ENCODE measurements at places on chromosomes 7 and 10.

DNA sequence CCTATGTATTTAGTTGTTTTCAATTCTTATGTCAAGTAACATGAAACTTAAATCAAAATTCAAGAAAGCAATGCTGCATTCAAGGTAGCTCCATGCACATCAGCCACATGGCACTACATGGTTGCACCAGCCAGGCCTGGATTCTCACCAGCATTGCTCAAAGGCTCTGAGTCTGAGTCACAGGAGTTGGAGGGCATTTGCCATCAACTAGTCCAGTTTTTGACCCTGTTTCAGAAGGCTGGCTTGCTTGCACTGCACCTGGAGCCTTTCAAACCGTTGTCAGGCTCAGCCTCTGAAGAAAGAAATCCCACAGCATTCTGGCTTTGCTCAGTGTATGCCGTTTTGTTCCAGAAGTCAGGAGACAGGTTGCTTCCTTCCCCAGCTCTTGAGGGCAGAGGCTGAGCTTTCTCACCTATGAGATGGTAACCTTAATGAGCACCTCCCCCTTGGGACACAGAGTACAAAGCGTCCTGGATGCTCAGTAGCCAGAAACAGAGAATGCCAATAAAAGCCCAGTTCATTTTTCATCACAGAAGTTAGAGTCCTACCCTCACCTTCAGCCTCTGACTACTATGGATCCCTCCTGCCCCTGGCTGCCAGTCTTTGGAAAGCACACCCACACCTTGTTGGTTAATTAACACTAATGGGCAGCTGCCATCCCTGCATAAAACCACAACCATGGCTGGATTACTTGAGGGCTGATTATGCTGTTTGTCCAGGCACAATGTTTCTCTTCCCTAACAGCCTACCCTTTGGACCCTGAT lies 288.4 kb upstream of the LRRTM3 start:
- DNase-seq: peak; percentile 2

DNA sequence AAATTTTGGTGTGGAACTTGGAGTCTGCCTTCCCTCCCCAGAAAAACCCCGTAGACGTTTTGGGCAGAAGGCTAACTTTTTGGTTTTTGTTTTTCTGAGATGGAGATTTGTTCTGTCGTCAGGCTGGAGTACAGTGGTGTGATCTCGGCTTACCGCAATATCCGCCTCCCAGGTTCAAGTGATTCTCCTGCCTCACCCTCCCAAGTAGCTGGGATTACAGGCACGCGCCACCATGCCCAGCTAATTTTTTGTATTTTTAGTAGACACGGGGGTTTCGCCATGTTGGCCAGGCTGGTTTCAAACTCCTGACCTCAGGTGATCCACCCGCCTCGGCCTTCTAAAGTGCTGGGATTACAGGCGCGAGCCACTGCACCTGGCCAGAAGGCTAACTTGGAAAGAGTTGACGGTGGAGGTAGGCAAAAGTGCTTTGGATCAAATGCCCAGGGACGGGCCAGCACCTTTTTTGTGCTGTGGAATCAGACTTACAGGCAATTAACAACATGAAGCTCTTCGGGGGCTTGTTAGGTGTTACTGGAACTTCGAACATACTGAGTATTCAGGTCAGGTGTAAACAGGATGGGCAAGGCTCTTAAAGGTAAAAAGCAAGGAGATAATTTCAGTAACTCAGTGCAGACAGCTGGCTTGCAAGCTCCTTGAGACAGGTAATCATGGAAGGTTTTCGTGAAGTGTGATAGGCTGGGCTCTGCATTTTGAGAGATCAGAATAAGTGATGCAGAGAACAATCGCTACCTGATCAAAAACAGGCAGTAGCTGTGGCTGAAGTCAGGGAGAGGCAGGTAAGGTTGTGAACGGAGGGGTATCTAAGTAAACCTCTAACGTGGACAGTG lies 1.8 kb downstream of the PPP1R35 start:
- no peak for DNase-seq

DNA sequence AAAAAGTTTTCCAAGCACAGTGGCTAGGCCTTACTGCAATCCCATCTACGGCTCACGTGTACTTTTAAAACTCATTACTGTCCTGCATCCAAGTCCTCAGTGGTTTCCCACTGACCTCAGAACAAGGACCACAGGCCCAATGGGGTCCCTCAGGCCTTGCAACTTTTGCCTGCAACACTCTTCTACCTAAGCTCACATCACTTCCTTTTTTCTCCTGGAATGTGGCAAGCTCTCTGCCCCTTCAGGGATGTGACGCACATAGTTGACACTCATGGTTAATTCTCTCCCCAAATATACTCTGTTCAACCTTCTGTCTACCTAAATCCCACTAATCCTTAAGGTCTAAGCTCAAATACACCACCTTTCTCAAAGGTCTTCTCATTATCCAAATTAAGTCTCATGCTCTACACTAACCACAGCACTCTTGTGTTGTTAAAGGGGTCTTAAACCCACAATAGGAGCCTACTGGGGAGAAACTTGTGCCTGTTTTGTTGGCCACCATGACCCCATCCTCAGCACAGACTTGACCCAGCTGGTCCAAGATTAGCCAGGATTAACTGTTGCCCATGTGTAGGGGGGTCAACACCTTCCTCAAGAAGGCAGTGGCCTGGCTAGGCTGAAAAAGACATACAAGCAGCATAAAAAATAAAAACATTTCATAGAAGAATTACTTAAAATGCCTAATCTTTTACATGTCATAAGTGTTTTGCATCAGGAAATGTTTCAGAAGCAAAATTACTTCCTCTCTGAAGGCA lies 15.2 kb downstream of the HNRNPF start:
- DNase-seq: no peak

GRCh38 chr7:158865462-158865922 lies 9.1 kb downstream of the DYNC2I1 start:
- no peak for DNase-seq

- no peak for DNase-seq
These were observed 67.0 kb upstream of the PCGF5 start for GRCh38 chr10:91153508-91153907.

GRCh38 chr10:124614003-124614659 lies 130.0 kb downstream of the FAM53B start:
- DNase-seq: no peak

GRCh38 chr10:109126541-109126940 lies 796.8 kb downstream of the XPNPEP1 start:
- no peak for DNase-seq

- DNase-seq: no peak
These were observed 80.8 kb upstream of the PRSS1 start for GRCh38 chr7:142668495-142668894.

DNA sequence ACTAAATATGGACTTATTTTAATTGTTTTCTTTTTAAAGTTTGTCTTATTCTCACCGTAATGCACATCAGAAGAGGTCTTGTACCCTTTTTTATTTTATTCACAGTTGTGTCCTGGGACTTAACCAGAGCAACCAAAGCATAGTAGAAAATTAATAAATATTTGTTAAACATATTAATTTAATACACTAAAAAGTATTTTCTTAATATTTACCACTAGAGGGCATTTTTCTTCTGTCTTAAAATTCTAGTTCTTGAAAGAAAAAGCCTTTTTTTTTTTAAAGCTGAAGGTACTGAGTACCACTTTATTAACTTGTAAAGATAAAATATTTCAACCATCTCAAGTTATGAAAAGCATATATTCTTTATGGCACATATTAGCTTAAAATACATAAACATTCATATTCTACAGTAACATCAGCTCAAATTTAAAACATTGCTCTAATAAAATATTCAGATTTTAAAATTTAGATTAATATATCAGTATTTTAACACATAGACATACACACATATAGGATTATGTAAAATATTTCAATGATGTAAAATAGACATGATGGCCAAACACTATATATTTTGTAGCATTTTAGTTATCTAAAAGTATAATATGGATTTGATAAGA lies 260.4 kb downstream of the SEMA3A start:
- DNase-seq: peak; percentile 27
